ENCODE measurements at places on chromosomes 5 and 9. TPM values are rescaled to one million over a fixed set of nuclear protein-coding genes. Genes with fewer than 3 reads are reported as not detected.

DNA sequence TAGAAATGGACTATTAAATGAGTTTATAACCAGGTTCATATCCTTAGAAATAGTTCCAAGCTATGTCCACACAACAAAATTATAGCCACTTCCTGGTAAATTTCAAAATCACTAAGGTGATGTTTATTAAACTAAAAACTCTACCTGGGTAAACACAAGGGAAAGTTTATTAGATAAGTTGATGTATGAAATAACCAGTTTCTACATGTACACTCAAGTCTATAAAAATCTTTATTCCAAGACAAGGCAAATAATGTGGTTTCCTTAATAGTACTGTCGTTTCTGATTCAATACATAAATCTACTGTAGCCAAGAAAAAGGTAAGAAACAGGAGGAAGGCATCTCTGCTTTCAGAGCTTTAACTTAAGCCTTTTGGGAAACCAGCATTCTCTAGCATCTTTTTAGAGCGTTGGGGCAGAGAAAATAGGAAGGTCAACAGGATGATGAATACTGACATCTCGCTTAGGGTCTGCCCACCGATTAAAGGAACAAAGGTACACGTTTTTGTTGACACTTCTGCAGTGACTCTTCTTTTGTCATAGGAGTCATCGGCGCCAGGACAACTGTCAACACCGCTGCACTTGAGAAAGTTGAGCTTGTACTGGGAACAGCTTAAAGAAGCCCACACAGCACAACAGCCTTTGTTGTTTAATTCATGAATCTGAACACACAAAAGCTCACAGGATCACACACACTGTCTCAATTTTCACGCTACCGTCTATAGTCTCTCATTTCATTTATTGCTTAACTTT lies 513.6 kb downstream of the SLCO4C1 start:
- H3K36me3 ChIP-seq, result no peaks in the 10 kb centered on the region
- no peaks in the 10 kb centered on the region for H3K4me1 ChIP-seq
- no peak overlapping the region for H3K4me3 ChIP-seq
- DNase-seq, result no peak

DNA sequence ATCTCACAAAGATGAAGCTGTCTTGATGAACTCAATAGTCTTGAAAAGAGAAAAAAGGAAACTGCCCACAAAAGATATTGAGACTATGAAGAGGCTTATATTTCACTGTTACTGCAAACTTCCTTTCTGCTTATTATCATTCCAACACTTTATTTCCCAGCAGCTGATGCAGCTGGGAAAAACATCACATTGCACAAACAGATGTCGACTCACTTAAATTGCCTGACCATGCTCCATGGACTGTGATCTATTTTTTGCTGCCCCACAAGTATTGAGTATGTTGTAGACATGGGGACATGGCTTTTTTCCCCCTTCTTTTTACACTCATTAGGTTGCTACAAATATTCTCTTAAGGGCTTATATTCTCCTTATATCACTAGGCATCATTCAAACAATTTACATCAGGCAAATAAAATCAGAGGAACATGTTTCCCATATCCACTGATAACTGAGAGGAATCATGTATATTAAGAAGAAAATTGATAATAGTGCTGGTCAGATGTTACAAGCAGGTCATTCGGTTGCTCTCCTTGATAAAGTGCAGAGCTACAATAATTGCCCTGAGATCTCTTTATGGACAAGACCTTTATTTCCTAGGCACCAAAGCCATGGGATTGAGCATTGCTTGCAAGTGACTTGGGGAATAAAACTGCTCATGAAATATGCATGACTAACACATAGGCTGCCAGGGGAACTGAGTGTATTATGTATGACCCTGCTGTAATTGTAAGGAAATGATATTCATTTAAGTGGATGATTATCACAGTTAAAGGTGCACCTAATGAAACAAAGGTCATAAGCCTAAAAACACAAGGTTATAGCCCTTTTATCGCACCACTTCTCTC lies 509.9 kb downstream of the ZNF608 start:
- H3K4me1 ChIP-seq, result no peaks in the 10 kb centered on the region
- H3K4me3 ChIP-seq, result no peak overlapping the region
- no peak for DNase-seq
- H3K27me3 ChIP-seq, result no peaks in the 10 kb centered on the region
- no peaks in the 10 kb centered on the region for H3K36me3 ChIP-seq
- no peak overlapping the region for H3K27ac ChIP-seq

DNA sequence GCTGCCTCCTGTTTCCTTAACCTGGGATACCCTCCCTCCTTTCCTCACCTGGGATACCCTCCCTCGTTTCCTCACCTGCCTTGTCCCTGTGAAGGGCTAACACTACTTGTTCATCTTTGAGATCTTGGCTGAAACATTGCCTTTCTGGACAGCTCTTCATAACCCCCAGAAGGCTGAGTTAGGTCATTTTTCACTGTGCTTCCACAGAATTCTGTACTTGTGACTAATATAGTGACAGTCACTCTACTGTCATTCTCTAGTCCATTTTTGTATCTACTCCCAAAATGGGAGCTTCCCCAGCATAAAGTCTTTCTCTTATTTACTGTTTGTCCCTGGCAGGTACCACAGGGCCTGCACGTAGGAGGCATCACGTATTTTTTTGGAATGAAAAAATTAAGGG lies 21.5 kb upstream of the DAB2 start:
- no peak for DNase-seq
- no peak overlapping the region for H3K27ac ChIP-seq
- H3K36me3 ChIP-seq, result no peaks in the 10 kb centered on the region
- no peaks in the 10 kb centered on the region for H3K27me3 ChIP-seq

- no peaks in the 10 kb centered on the region for H3K27me3 ChIP-seq
- H3K4me1 ChIP-seq, result peaks cover 13% of the 10 kb centered on the region
- H3K27ac ChIP-seq, result no peak overlapping the region
- DNase-seq, result no peak
Measured at GRCh38 chr5:173055722-173055982, 500 bp upstream of the CREBRF start.

DNA sequence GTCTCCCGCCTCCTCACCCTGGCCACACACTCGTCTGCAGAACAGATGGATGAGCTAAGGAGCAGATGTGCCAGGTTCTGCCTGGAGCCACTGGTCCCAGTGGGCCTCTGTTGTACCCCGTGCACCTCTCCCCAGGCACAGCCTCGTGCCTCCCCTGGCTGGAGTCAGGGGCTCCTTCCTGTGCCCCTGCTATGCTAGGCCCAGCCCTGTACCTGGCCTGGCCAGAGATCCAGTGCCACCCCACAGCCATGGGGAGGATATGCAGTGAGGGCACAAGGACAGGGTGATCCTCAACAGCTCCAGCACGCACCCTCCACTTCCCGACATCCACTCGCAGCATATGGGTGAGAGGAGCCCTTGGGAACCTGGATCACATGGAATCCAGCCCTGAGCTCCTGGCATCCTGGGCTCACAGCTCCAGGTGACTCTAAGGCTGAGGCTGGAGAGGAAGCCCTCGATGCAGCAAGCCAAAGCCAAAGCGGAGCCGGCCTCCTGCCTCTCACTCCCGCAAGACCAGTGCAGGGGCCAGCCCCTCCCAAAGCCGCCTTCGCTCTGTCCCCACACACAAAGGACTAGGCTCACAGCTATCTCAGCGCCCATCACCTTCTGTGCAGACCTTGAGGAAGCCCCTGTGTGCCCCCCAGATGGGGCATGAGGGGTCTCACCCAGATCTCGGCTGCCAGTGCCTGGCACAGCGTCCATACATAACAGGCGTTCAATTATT lies 23.7 kb upstream of the ADAMTS2 start:
- H3K4me1 ChIP-seq, result no peaks in the 10 kb centered on the region
- H3K36me3 ChIP-seq, result no peaks in the 10 kb centered on the region
- no peak overlapping the region for H3K4me3 ChIP-seq

The DDX46 gene
- polyA plus RNA-seq, result 15.5 TPM

The TAF9 gene
- polyA plus RNA-seq, result 34.8 TPM
